ENCODE measurements at places on chromosomes 11 and 22. TPM values are rescaled to one million over a fixed set of nuclear protein-coding genes. Genes with fewer than 3 reads are reported as not detected.

The FGF19 gene
- not detected for total RNA-seq

The CFAP300 gene
- total RNA-seq, result 9.7 TPM

- DNase-seq, result no peak
These were observed 16.4 kb upstream of the UPK3A start for GRCh38 chr22:45268167-45268957.

The FAM111B gene
- total RNA-seq, result 1.0 TPM

The OR5AN1 gene
- not detected for total RNA-seq

GRCh38 chr11:78898266-78898775 is 323.7 kb upstream of the NARS2 start:
- no peak for DNase-seq

GRCh38 chr11:118625036-118625690 is 17.7 kb downstream of the PHLDB1 start:
- no peak for DNase-seq

GRCh38 chr11:86938900-86939880 is 16.0 kb downstream of the FZD4 start:
- DNase-seq, result no peak

DNA sequence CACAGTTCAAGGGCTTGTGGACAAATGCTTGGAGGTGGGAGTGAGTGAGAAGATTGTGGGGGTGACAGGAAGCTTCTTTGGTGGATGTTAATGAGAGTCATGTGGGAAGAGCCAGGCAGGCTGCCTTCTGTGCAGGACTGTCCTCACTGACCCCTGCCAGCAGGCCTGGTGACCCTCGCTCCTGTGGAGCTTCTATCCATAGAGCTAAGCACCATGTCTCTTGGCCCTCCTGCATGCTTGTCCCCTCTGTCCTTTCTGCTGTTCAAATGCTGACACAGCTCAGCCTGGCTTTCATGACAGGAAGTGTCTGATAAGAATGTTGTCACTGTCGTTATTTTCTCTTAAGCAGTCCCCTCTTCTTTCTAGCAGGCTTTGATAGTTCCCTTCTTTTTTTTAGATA is 37.6 kb downstream of the NAT10 start:
- DNase-seq, result no peak

The SLC5A1 gene
- total RNA-seq, result not detected

DNA sequence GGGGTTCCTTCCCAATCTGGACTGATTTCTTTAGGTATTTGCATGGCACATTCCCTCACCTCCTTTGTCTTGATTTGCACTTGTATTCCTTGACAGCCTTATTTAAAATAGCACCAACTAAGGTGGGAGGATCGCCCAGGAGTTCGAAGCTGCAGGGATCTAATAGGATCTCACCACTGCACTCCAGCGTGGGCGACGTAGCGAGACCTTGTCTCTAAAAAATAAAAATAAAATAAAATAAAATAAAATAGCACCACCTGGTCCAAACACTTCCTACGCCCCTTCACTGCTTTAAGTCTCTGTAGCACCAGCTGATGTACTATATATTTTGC is 775 bp downstream of the SLC2A11 start:
- no peak for DNase-seq

DNA sequence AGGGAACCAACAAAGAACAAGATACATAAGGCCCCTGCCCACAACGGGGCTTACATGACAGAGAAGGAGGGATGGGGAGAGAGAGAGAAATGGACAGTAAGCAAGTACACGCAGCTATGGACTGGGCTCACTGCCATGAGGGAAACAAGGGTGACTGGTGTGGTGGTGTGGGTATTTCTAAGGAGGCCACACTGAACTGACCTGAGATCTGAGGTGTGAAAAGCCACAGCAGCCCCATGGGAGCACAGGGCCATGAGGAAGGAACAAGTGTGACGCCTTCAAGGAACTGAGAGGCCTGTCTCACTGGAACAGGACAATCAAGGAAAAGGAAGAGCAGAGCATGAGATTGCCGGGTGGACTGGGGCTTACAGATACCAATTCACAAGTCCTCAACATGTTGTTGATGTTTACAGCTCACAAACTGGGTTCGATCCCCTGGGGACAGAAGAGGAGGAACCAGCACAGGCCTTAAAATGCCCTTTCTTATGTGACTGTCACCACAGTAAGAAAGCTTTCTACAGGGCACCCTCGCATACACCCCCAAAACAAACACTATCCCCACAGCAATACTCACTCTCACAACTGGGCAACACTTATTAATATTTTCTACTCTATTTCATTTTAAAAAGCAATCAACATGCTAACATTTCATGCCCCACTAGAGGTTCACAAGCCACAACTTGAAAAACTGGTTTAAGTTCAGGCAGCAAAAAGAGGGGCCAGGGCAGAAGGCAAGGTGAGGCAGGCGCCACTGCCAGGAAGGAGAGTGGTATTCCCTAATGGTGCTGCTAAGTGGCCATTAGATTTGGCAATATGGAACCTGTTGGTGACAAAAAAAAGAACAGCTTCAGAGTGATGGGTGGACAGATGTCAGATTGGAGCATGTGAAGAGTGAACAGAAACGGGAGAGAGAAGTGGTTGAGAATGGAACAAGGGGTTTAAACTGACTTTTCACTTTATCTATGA is 39.1 kb downstream of the TCIRG1 start:
- peak; percentile 45 for DNase-seq

The APOA4 gene
- total RNA-seq, result not detected

GRCh38 chr11:2428322-2428795 is 16.0 kb downstream of the TRPM5 start:
- peak; percentile 80 for DNase-seq

- no peak for DNase-seq
These were observed 98.9 kb downstream of the INSC start for GRCh38 chr11:15213471-15214231.

The NOX4 gene
- total RNA-seq, result 1.6 TPM

DNA sequence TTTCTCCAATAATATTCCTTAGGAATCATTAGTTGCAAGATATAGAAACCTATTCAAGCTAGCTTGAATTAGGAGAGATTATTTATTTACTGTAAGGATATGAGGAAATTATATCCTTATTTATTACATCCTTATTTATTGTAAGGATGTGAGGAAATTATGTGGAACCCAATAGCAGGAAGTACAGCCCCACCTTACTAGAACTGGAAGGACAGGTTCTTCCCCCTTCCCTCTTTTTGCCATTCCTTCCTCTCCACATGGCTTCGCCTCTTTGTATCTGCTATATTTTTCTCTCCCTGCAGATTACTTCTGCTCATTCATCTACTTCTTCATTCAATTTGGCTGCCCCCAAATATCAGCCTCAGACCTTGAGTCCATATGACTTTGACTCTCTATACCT is 49.5 kb upstream of the B3GNT6 start:
- DNase-seq, result no peak

GRCh38 chr11:93059117-93059957 is 89.9 kb downstream of the MTNR1B start:
- no peak for DNase-seq

DNA sequence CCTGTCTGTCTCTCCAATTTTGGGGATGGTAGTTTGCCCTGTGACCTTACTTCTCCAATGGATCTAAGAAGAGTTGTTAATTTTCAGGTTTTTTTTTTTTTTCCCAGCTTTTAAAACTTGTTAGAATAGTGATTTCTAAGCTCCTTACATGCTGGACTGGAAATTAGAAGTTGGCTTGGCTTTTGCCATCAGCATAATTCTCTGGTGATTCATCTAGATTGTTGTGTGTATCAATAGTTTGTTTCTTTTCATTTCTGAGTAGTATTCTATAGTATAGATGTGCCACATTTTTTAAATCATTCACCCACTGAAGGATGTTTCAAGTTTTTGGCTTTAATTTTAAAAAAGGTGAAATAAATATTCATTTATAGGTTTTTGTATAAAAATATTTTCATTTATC is 51.4 kb downstream of the ADAMTS15 start:
- DNase-seq, result no peak

GRCh38 chr11:115631609-115632008 is 127.4 kb upstream of the CADM1 start:
- DNase-seq, result no peak

- DNase-seq, result no peak
These were observed 33.9 kb upstream of the ST14 start for GRCh38 chr11:130125638-130126037.

GRCh38 chr22:19291218-19291579 is 320 bp downstream of the CLTCL1 start:
- DNase-seq, result no peak

The SLC22A12 gene
- not detected for total RNA-seq

GRCh38 chr22:48585916-48586798 is 1241.5 kb downstream of the BRD1 start:
- DNase-seq, result no peak

DNA sequence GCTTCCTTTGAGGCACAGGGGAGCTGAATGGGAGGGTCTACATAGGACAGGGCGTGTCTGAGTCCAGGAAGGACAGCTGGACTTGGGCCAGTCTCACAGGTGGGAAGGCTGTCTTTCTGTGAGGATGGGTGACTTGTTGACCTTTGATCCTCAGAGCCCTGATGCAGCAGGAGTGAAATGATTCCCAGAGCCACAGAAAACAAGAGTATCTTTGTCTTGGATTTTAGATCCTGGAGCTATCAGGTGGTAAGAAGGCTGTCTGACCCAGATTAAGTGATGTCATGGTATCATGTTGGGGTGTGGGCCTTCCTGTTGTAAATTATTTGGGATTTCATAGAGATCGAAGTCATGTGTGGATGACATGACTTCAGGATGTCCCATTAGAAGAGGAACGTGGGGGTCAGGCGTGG is 15.0 kb downstream of the PTPRJ start:
- DNase-seq, result no peak

The THY1 gene
- total RNA-seq, result 4.5 TPM

DNA sequence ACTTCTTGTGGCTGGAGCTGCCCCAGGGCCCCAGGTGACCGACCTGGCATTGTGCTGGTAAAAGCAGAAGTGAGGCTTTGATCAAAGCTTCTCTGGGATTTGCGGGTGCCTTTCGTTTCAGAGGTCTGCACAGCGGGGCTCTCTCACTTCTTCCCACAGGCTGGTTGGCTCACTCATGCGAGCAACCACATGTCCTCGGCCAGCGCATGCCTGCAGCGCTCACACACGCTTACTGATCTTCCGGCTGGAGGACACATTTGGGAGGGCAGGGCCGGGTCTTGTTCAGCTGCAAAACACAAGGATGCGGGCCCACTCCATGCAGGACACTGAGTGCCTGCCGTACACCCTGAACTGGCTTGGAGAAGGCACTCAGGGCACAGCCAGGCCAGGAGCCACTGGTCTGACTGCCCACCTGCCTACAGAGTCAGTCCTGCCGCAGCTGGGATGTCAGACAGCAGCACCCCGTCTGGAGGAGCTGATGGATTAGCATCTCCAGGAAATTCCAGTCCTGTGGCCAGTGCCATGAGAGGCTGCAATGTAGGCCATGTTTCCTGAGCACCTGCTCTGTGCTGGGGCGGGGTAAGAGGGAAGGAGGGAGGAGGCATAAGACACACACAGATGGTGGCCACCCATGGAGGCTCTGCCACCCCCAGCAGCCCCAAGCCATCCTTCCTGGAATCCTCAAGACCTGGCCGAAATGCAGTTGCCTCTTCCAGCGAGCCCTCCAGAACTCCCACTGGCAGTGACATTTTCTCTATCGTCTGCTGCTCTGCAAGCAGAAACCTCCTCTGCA is 1383.2 kb downstream of the BRD1 start:
- no peak for DNase-seq

GRCh38 chr11:134541355-134541754 is 129.3 kb upstream of the B3GAT1 start:
- peak; percentile 19 for DNase-seq

The NXPE1 gene
- not detected for total RNA-seq

DNA sequence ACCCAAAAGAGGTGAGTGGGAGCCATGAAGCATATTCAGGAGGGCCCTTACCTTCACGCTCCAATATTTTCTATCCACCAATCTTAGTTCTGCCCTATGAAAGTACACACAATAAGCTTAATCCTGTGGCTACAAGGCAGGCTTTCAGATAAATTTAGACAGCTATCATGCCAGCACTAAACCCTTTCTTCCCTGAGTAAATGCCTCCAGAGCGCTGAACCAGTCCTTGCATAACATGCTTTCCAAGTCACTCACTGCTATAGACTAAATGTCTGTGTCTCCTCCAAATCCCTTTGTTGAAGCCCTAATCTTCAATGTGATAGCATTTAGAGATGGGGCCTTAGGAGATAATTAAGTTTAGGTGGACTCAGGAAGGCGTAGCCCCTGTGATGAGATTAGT is 50.3 kb upstream of the FIBIN start:
- DNase-seq, result no peak

- no peak for DNase-seq
These were observed 70.8 kb downstream of the BLID start for GRCh38 chr11:122045181-122045586.

GRCh38 chr22:33180356-33180755 is 122.2 kb upstream of the SYN3 start:
- no peak for DNase-seq

The TPH1 gene
- 1.7 TPM for total RNA-seq

GRCh38 chr11:81270686-81271085 is 1463.0 kb downstream of the FAM181B start:
- no peak for DNase-seq

DNA sequence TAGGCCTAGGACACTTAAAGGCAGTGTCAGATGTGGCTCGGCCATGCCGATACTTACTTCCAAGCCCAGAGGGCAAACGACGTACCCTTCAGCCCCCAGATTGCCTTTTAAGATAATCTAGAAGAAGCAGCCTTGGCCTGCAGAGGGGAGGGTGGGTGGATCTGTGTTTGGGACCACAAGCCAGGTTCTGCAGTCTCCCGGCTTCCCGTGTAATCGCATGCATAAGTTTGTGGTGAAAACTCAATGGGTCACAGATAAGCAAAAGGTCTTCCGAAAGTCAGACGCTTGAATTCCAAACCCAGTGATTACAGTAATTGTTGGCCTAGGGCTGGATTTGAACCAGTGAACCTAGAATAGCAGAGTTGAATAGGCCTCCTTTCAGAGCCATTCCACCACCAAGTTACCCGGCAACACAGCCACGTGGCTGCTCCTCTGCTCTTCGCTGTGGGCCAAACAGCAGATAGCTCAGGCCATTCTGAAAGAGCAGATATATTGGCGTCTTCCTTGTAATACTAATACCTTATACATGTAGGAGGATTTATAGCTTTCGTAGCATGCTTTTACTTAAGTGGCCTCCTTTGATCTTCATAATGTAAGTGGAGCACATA is 170.8 kb upstream of the CADM1 start:
- DNase-seq, result no peak

DNA sequence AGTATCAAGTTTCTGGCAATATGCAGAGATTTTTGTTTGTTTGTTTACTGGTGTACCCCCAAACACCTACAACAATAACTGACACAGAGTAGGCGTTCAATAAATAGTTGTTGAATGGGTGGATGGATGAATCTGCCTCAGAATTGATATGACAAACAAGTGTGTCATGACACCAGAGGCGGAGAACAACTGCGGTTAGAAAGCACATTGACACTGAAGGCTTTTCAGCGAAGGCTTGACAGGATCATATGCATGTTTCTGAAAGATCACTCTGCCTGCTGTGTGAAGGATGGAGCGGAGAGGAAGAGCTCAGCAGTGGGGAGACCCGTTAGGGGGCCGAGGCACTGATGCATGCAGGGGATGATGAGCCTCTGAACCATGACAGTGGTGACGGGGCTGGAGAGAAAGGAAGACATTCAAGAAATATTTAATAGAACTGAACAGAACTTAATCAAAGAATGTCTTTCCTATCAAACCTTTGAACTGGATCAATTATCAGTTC is 108.5 kb upstream of the USP47 start:
- DNase-seq, result no peak

All from ureter (tissue), 1 donor.